Body of pancreas (tissue), 4 donors: ENCODE measurements at places on chromosomes 16 and 17. TPM values are rescaled to one million over a fixed set of nuclear protein-coding genes. Genes with fewer than 3 reads are reported as not detected.

DNA sequence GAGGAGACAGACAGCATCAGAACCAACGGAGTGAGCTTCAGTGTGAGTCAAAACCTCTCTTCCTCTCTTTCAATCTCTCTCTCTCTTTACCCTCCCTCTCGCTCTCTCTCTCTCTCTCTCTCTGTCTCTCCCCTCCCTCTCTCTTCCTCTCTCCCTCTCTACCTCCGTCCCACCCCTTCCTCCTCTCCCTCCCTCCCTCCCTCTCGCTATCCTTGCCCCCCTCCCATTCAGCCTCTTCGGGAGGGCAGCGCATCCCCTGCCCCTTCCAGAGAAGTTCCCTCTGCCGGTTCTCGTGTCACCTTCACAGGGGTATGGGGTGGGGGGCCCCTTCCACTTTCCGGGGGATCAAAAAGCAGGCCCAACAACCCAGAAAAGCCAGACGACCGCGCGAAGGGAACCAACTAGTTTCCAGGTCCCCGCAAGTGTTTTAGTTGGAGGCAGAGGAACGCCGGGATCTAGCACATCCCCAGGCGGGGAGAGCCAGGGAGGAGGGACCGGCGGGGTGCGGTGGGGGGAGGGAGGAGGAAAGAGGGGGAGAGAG is 28.9 kb upstream of the RBFOX1 start:
- DNase-seq = no peak
- H3K4me1 ChIP-seq = peaks cover 8% of the 10 kb centered on the region
- H3K4me3 ChIP-seq = no peak overlapping the region
- H3K27me3 ChIP-seq = no peaks in the 10 kb centered on the region
- no peak overlapping the region for H3K27ac ChIP-seq
- H3K36me3 ChIP-seq = no peaks in the 10 kb centered on the region

DNA sequence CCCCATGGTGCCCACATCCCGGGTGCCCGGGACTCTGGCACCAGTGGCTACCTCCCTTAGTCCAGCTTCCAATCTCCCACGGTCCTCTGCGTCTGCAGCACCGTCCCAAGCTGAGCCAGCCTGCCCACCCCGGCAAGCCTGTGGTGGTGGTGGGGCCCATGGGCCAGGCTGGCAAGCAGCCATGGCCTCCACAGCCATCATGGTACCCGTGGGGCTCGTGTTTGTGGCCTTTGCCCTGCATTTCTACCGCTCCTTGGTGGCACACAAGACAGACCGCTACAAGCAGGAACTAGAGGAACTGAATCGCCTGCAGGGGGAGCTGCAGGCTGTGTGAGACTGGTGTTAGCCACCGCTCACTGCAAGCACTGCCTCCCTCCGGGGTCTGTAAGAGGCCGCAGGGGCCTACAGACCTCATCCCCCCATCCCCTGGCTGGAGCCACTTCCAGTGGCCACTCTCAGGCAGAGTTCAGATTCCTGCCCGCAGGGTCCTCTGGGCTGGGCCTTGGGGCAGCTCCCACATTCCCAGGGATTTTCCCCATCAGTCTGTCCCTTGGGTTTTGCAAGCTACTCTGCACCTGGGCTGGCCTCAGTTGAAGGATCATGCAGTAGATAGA is 3.9 kb upstream of the SETD1A start:
- H3K4me1 ChIP-seq = peaks cover 47% of the 10 kb centered on the region
- H3K4me3 ChIP-seq = no peak overlapping the region
- H3K27me3 ChIP-seq = no peaks in the 10 kb centered on the region
- no peaks in the 10 kb centered on the region for H3K36me3 ChIP-seq
- DNase-seq = peak; percentile 57
- peak overlapping the region; percentile 28 for H3K27ac ChIP-seq

GRCh38 chr16:27787665-27788064 is 237.7 kb downstream of the KATNIP start:
- H3K27ac ChIP-seq = no peak overlapping the region
- no peak overlapping the region for H3K4me3 ChIP-seq
- no peaks in the 10 kb centered on the region for H3K4me1 ChIP-seq
- no peak for DNase-seq
- no peaks in the 10 kb centered on the region for H3K27me3 ChIP-seq

GRCh38 chr17:491086-492021 is 138.7 kb upstream of the RPH3AL start:
- peak overlapping the region; percentile 27 for H3K4me3 ChIP-seq
- peaks cover 20% of the 10 kb centered on the region for H3K4me1 ChIP-seq
- no peaks in the 10 kb centered on the region for H3K36me3 ChIP-seq
- H3K27me3 ChIP-seq = no peaks in the 10 kb centered on the region

- no peaks in the 10 kb centered on the region for H3K36me3 ChIP-seq
- H3K27me3 ChIP-seq = peaks cover 54% of the 10 kb centered on the region
- H3K4me3 ChIP-seq = no peak overlapping the region
- peaks cover 17% of the 10 kb centered on the region for H3K4me1 ChIP-seq
- no peak for DNase-seq
- no peak overlapping the region for H3K27ac ChIP-seq
These were observed 26.1 kb upstream of the HOXB13 start for GRCh38 chr17:48754500-48755261.

DNA sequence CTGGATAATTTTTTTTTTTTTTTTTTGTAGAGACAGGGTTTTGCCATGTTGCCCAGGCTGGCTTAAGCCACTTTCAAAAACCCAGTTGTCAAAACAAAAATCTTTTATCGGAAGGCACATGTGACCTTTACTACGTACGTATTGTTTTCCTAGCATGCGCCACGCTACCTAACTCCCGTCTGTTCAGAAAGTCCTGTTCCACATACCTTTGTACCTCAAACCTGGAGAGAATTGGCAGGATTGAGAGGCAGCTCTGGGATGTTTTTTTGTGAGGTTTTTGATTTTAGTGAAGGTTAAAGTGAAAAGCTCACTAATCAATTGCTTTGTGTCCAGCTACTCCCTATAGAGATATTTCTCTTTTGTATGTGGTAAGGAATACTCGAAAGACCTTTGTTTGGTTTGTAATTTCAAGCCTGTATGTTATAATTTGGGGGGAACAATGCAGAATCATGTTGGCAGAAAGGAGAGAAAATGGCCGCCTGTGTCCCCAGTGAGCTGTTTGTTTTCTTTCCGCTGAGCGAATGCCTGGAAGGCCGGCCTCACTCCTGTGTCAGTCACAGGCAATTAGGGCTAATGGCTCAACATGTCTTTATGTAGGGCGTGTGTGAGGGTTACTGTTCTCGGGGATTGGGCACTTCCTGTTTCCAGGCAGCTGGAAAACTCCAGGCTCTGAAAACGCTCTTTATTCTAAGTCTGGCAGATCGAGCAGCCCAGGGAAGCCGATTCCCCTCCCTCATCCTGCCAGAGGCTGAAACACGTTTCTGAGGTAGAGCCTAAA is 60.8 kb upstream of the CLEC18A start:
- H3K4me1 ChIP-seq = peaks cover 6% of the 10 kb centered on the region
- DNase-seq = peak; percentile 67
- no peaks in the 10 kb centered on the region for H3K27me3 ChIP-seq
- H3K4me3 ChIP-seq = no peak overlapping the region

GRCh38 chr17:71004413-71004812 is 835.1 kb downstream of the KCNJ2 start:
- H3K4me3 ChIP-seq = no peak overlapping the region
- H3K36me3 ChIP-seq = no peaks in the 10 kb centered on the region
- no peak overlapping the region for H3K27ac ChIP-seq
- no peaks in the 10 kb centered on the region for H3K4me1 ChIP-seq
- no peak for DNase-seq

MVP gene
- 75.5 TPM for total RNA-seq

CDH5 gene
- 15.8 TPM for total RNA-seq

OTOP2 gene
- not detected for total RNA-seq

SCGB1C2 gene
- not detected for total RNA-seq

IL21R gene
- not detected for total RNA-seq
